Neural crest cell (in vitro differentiated cells): ENCODE measurements at places on chromosomes 3 and 15. TPM values are rescaled to one million over a fixed set of nuclear protein-coding genes. Genes with fewer than 3 reads are reported as not detected.

The CPLX3 gene
- not detected in 2 replicates for total RNA-seq

The GPR160 gene
- total RNA-seq: 0.21 and 0.23 TPM in 2 replicates

The PRR20G gene
- total RNA-seq: not detected in 2 replicates

The BTLA gene
- not detected in 2 replicates for total RNA-seq

The MESP1 gene
- total RNA-seq: 1.2 and 2.3 TPM in 2 replicates

The DOCK3 gene
- total RNA-seq: 5.0 and 5.4 TPM in 2 replicates

The CXCR6 gene
- total RNA-seq: not detected in 2 replicates

The TMEM207 gene
- total RNA-seq: not detected in 2 replicates

The CKMT1B gene
- 1.9 and 4.5 TPM in 2 replicates for total RNA-seq

The SRGAP3 gene
- 58.4 and 60.5 TPM in 2 replicates for total RNA-seq

The GHSR gene
- total RNA-seq: not detected in 2 replicates

The EPHB3 gene
- total RNA-seq: 9.7 and 13.4 TPM in 2 replicates

The SPESP1 gene
- total RNA-seq: not detected in 2 replicates

DNA sequence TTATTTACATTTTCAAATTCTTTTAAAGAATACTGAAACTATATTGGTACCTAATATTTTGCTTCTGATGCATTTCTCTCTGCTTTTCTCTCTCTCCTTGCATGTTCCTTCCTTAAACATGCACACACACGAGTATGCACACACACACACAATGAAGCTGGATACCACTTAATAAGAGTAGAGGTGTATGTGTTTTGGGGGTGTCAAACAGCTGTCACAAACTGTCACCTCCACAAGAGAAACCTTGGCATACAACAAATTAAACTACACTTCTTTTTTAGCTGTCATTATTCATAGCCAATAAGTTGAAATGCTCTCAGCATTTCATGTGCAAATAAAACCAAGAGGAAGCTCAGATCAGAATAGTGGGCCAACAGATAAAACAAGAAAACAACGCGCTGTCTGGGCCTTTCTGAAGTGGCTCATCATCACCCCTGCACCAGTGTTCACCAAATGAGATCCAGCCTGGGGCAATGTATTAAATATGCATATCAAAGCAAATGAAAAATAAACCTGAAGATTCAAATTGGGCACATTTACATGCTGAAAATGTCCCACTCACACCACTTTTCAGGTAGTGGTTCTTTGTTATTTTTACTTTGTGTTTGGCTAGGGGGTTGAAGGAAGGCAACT, 9.7 kb downstream of the MEIS2 start:
- no peak for DNase-seq

GRCh38 chr15:34855413-34855812, 60.1 kb upstream of the ACTC1 start:
- DNase-seq: no peak

DNA sequence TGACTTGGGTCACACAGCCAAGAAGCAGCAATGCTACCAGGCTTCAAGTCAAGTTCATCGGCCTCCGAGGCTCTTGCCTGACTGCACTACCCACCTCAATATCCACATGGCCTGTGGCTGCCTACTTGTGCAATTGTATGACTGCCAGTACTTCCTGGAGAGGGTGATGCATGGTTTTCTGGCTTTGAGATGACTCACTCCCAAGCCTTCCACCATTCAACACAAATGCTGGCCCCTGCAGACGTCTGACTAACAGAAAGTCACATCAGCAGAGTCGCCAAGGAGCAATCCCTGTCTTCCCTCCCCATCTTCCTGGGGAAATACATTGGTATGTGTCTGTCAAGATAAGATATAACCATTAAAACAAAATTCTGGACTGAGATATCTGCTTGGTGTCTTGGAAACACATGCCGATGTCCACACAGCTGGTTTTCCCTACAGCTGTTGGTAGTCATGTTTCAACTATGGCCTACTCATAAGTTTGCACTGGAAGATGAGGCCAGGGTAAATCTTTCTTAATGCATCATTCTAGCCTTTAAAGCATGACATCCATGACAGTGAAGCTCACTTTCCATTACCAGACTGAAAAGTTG, 79.6 kb upstream of the SPATA12 start:
- no peak for DNase-seq

DNA sequence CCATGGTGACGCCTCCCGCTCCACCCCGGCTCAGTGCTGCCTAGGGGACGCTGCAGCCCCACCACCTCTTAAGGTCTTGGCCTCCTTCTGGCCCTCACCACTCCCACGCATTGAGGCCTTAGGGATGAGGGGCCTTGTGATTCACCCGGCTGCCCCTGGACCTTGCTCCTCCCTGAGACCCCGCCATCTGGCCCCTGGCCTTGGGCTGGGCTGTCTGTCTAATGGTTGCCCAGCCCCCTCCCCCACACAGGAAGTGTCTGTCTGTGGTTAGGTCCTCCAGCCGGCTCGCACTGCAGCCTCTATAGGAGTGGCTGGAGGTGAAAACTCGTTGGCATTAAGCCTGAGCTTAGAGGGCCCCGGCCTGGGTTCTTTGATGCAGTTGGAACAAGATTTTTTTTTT, 21.5 kb upstream of the MTHFS start:
- DNase-seq: no peak

DNA sequence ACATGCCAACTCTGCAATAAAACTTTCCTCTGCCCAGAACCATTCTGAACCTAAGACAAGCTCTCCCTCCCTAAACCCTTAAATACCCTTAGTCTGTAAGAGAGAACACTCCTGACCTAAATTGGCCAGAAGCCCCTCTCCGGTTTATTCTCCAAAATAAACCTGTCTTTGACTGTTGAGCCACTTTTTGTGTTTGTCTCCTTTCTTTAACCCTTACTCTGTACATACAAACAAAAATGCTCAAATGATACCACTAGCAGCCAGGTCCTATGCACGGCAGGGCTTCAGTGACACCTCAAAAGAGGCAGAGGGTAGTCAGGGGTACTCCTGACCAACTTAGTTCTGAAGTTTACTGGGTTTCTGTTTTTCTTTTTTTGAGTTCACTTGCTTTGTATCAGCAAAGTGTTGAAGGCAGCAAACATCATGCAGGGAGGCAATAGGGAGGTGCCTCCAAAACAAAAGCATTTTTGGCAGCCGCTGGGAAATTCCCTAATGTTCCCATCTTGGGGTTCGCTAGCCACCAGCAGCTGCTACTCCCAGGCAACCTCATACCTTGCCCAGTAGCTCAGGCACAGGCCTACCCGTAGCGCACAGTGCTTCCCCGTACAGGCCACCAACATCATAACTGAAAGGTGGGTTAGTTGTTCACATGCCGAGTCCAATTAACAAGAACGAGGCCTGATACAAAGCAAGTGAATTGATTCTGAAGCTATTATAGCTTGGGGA, 62.9 kb upstream of the GCNT3 start:
- DNase-seq: no peak

- DNase-seq: no peak
These were observed 28.6 kb upstream of the UTS2B start for GRCh38 chr3:191358929-191359328.

GRCh38 chr3:117322866-117323265, 613.3 kb downstream of the TUSC7 start:
- DNase-seq: no peak

DNA sequence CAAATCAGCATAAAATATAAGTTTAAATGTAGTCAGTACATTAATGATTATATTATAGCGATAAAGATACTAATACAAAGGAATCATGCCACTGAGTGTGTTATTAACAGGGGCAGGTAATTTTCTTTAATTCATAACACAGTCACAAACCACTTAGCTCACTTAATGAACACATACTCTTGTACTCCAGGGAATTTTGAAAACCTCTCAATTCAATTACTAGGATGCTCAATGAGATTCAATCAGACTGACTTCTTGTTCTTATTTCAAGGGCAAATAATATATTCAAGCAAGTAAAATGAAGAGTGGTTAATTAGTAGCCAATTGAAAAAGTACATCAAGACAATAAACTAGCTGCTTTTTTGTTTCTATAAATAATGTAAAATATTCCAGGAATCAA, 5.8 kb upstream of the SUCNR1 start:
- DNase-seq: no peak

DNA sequence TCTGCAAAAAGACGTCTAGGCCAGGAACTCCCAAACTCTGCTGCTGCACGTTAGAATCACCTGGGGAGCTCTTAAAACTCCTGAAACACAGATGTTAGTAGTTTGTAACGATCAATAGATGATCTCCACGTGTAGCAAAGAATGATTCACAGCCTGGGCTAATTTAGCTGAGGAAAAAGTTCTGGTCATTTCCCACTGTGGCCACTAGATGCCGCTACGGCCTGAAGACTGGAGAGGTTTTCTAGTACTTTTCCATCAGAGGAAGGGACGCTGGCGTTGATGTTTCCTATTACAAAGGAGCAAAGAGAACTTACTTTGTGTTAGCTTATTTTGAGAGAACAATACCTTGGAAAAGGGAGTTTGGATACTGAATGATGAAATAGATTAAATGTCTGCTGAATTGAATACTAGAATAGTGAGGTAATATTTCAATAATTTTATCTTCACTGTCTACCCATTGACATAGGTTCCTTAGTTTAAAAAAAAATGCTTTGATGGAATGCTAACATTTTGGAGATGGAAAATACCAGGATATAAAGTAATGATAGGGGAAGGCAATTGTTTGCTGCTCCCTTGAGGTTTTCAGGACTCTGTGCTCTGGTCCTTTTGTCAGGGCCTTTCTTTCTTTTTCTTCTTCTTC, 159.1 kb downstream of the P3H2 start:
- peak; percentile 85 for DNase-seq

DNA sequence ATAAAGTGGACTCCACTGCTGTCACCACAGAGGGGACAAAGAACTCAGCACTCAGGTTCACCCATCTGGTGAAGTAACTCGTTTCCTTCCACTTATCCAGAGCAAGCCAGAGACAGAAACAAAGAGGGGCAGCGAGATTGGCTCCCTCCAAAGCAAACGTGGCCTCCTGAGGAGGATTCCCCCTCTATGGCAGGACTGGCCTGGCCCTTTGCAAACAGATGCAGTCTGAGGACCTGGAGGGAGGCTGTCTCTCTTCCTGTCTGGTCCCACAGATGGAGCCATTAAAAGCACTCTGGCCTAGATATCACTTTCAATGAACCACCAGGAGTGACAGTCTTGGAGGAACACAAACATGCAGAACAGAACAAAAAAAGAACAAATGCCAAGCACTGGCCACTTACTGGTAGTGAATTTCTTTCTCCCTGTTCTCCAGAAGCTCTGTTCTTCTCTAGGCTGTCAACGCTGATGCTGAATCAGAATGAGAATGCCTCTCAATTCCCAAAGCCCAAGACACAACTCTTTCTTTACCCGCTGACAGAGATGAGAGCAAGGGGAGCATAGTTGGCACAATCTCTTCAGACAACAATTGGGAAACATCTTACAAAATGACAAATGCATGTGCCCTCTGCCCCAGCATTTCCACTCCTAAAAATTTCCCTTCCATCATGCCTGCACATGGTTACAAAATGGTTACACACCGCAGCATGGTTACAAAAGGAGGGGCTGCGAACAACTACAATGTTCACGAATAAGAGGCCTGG, 14.3 kb downstream of the KLHL25 start:
- DNase-seq: no peak
